ENCODE measurements at places on chromosomes 6 and 20.

- DNase-seq = peak; percentile 91
Measured at GRCh38 chr6:3258720-3259490, at the start of gene PSMG4. Gene PSMG4, plus strand, starts transcription at chr6:3258947. Its CDS starts 76 bp downstream, at chr6:3259023.

DNA sequence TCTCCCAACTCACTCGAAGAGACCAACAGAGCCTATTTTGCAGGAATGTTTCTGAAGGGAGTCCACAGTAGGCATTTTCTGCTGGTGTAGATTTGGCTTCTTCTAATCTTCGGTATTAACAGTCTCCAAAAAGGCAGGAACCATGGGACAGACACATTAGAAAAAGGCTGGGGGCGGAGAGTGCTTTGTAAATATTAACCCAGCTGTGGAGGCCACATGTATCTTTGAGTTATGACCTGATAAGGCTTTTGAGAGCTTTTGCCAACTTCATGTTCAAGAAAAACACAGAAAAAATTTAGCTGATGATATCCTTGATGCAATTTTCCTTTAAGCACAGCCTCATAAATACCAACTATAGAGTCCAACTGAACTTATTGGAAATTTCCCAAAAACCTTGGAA, 119.4 kb upstream of the TSHZ2 start:
- DNase-seq = no peak

GRCh38 chr6:165694296-165694695, 31.3 kb upstream of the PDE10A start:
- no peak for DNase-seq

- no peak for DNase-seq
Measured at GRCh38 chr20:25076201-25076600, 5.7 kb downstream of the VSX1 start.

DNA sequence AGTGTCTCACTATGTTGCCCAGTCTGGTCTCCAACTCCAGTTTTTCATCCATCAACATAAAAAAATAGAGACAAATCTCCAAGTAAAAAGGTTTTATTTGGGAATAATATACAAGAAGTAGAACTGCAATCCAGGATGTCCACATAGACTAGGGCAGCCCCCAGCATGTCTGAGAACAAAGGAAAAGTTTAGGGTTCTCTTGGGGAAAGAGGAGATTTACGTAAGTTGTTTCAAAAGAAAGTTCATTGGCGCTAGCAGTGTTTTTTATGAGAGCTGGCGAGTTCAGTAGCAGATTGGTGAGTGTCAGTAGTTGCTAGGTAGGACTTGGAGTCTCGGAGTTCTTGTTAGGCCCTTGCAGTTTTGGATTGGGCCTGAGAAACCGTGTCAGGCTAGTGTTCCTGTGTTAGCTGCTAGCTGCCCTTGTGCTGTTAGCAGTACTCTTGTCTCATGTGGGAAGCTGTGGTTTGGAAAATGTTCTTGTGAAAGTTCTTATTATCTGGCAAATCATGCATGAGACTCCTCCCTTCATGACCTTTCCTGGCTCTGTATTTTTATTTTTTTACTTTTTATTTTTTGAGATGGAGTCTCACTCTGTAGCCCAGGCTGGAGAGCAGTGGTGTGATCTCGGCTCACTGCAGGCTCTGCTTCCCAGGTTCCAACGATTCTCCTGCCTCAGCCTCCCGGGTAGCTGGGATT, 24.7 kb downstream of the TTLL9 start:
- no peak for DNase-seq

GRCh38 chr6:44855562-44856411, 468.3 kb downstream of the CDC5L start:
- no peak for DNase-seq

DNA sequence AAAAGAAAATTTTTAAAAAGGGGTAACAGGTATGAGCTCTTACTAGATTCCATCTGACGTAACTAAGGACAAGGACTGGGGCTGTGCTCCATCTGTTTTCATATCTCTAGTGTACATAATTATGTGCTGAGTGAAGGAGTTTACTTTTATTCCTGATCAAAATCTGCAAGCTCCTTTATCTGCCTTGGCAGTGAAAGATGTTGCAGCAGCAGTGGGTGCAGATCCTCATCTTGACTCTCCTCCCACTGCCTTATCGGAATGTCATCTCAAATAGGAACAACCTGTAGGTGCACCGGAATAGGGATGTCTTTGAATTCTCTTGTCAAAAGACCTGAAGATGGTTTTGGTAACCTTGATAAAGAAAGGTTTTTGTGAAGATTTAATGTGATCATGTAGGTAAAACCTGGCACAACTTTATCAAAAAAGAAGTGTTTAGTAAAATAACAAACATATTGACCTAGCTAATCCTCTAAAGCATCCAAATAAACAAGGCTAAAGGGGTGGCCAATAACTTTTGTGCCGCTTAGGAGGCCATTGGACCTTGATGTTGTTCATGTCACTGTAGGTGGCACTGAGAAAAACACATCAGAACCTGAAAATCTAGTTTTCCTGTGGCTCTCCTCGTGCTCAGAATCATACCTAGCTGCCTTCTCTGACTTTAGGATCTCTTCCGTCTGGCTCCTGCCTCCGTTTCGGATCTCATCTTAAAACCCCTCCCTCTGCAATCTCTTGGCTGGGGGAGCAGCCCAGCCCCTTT, 19.0 kb upstream of the SLC16A10 start:
- no peak for DNase-seq

GRCh38 chr20:24497851-24498250, 28.4 kb downstream of the SYNDIG1 start:
- DNase-seq = no peak

DNA sequence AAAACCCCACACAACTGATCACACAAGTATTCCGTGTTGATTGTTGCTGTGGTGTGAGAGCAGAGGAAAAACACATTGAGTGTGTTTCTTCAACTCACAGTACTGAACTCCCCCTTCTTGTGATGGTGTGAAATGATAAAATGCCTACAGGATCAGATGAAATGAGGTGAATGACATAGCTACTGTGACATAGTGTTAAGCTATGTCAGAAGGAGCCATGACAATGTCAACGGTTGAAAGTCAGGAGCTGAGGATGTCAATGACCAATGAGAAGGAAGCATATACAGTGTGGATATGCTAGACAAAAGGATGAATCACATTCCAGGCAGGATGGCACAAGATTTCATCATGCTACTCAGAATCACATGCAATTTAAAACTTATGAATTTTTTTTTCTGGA, 38.8 kb downstream of the WASF1 start:
- no peak for DNase-seq

- peak; percentile 42 for DNase-seq
Measured at GRCh38 chr6:134979142-134979541, 29.2 kb upstream of the ALDH8A1 start.

DNA sequence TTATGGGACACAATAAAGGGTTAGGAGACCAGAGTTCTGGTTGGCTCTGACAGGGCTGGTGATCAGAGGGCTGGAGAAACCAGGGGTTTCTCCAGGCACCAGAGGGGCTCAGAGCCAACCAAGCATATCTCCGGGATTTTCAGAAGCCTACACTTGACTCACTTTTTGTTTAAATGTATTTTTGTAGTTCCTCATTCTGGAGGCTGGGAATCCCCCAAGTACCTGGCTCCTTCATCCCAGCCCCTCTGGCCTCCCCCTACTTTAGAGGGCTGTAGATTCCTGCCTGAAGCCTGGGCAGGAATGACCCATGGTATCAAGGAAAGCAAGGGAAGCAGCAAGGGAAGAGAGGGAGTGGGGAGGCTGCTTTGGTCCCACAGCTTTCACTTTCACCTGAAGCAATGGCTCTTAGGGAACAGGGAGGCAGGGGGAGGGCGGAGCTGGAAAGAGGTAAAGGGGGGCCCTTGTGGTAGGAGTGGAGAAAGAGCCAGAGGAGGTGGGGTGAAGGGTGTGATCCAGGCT, 973 bp downstream of the CD40 start:
- DNase-seq = no peak

- no peak for DNase-seq
Measured at GRCh38 chr20:14553774-14554534, 216.5 kb upstream of the FLRT3 start.

GRCh38 chr20:13639150-13639497, 392 bp upstream of the TASP1 start:
- DNase-seq = no peak

- no peak for DNase-seq
Measured at GRCh38 chr6:148635070-148635743, 111.6 kb upstream of the UST start.

DNA sequence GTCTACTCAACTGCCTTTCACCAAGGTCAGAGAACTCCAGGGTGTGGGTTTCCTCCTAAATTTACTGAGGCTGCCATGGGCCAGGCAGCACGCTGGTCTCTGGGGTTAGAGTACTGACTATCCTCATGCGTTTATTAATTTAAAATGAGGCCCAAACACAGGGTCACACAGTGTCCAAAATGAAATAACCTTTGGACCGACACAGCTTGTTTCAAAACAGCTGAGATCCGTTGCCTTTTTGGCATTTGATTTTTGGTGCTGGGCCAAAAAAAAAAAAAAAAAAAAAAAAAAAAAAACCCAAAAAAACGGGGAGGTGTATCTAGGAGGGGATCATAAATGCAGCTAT, 14.6 kb upstream of the TOX2 start:
- DNase-seq = no peak

DNA sequence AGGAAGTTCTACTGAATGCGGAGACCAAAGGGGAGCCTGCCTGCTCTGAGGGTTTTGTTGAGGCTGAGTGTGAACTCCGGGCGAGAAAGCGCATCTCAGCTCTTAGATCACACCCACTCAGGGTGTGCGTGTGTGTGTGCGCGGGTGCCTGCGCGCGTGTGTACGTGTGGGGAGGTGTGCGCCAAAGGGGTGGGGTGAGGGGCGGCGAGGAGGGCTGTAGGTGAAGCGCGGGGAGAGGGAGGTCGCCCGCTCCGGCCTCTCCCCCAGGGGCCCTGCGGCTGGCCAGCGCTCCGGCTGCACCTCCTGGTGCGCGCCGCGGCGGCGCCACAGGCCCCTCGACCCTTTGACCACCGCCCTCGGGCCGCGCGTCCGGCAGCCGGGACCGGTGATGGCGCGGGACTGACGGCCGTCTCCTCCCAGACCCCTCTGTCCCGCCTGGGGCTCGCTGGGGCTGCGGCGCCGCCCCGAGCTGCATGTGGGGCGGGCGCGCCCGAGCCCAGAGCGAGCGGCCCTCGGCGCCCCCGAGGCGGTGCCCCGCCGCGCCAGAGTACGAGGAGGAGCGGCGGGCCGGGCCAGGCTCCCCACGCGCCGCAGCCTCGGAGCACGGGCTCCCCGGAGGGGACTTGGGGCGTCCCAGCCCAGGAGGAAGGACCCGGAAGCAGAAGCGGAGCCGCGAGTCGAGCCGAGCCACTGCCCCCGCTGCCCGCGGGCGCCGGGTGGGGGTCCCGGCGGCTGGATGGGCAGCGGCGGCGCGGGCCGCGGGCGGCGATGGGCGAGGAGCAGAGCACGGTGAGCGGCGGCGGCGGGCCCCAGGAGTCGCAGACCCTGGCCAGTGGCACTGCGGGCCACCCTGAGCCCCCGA, at the start of gene RNF217:
Gene RNF217, plus strand, starts transcription at position 661 of the 862 bp plus-strand sequence. Its CDS starts 108 bp downstream, at position 769.
- no peak for DNase-seq

DNA sequence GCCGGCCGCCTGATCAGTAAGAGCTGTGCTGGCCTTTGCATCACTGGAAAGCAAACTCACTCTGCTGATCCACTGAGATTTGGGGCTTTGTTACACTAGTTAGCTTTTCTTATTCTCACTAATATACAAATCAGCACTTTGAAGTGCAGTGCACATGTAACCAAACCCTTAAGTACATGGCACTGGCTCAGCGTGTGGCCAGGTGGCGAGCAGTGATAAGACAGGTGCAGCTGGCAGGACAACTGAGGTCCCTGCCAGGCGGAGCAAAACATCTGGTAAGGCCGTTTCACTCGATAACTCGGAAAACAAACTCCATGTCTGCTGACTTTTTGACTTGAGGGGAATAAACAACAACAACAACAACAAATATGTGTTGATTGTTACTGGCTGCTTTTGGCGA, 11.0 kb downstream of the GFRA4 start:
- no peak for DNase-seq

GRCh38 chr6:30489081-30490025, at the start of gene HLA-E:
Gene HLA-E, plus strand, starts transcription at chr6:30489509. Its CDS starts 23 bp downstream, at chr6:30489532.
- peak; percentile 86 for DNase-seq

DNA sequence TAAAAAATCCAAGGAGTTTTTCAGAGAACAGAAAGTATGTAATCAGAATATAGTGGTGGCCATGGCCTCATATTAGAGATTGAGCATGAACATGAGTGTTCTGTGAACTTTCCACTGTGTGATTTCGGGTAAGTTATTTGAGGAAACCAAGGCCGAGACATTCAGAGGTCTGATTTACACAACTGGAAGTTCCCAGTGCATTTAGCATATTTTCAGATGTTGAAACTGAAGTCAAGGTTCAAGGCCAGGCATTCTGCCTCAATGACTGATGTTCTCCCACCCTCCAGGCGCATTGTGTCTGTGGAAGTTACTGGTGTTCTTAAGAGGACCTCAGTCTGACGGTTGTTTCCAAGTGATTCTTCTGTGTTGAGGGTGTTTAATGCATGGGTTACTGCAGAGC, 26.2 kb downstream of the RNF144B start:
- DNase-seq = no peak

- no peak for DNase-seq
Measured at GRCh38 chr6:129022011-129022553, 139.1 kb downstream of the LAMA2 start.

DNA sequence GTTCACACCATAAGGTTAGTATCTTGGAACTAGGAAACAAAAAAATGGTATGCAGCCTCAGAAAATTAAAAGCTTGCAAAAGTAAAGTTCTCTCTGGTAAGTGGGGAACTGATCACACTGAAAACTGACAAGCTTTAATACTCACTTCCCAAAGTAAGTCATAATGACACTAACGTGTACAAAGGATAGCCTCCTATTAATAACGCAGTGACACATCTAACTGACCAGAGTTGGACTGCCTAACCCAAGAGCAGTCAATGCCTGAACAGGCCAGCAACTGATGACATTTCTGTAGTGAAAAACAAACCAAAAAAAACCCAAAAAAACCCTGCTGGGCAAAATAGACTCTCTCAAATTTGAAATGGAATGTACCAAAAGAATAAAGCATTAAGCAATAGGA, 30.7 kb downstream of the CHD6 start:
- DNase-seq = no peak

DNA sequence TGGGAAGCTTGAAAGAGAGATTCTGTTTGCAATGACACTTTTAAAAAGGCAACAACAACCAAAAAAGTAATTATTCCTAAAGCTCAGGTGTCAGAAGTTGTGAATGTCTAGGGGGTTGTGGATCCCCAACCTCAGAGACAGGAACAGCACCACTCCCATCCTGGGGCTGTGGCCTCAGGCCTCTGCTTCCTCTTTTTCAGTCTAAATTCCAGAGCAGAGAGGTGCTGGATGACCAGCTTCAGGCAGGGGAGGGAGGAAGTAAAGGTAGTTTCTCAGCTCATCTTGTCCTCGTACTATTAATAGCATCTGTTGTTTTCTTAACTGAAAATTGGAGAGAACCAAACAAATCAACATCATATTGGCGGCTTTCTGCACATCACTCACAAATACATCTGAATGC, 8.3 kb downstream of the NT5E start:
- DNase-seq = no peak
